NCI-H187 treated with DMSO at 0.1 percent for 48 hours (cell line): ENCODE measurements at places on chromosomes 3 and 15.

- no peak for DNase-seq
Observed at GRCh38 chr15:71812966-71813722, 2.8 kb downstream of the NR2E3 start.

DNA sequence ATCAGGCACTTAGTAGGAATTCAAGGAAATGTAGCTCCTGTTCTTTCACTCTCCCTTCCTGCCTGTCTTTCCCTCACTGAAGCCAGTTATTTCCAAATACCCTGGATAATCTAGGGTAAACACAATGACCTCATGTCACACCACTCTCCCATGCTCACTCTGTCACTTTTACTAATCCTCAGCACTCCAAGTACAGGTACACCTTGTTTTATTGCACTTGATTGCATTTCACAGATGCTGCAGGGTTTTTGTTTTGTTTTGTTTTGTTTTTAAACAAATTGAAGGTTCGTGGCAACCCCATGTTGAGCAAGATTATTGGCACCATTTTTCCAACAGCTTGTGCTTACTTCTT, 40.8 kb downstream of the PPM1L start:
- DNase-seq: no peak

DNA sequence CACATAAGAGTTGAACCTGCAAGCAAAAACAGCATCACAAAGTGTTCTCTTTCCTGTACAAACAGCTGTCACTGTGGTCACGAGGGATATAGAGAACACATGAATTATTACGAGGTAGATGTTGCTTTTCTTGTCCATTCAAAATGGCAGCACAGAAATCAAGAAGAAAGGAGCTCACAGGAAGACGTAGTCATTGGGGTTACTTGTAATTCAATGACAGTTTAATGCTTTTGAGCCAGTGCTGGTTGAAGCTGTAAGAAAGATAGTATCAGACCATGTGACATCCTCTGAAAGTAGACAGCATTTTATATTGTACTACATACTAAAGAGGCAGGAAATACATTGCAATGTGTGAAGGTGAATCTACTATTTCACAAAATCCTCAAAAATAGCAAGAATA, 140.4 kb downstream of the ABI3BP start:
- DNase-seq: no peak

DNA sequence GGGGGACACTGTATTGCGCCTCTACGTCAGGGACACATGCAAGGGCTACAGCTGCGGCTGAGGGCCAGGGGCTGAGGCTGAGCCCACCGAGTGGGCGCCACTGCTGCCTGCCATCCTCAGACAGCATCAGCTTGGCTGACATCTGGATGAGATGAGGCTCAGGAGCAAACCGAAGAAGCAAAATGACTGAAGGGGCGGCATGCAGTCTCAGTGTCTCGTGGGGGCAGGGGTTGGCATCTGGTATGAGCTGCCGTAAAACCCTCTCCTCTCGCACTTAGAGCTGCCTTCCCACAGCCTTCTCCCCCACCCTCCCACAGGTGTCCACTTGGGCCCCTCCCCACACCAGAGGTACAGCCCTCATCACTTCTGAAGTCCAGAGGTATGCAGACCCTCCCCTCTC, 24.2 kb upstream of the CMTM7 start:
- DNase-seq: no peak

DNA sequence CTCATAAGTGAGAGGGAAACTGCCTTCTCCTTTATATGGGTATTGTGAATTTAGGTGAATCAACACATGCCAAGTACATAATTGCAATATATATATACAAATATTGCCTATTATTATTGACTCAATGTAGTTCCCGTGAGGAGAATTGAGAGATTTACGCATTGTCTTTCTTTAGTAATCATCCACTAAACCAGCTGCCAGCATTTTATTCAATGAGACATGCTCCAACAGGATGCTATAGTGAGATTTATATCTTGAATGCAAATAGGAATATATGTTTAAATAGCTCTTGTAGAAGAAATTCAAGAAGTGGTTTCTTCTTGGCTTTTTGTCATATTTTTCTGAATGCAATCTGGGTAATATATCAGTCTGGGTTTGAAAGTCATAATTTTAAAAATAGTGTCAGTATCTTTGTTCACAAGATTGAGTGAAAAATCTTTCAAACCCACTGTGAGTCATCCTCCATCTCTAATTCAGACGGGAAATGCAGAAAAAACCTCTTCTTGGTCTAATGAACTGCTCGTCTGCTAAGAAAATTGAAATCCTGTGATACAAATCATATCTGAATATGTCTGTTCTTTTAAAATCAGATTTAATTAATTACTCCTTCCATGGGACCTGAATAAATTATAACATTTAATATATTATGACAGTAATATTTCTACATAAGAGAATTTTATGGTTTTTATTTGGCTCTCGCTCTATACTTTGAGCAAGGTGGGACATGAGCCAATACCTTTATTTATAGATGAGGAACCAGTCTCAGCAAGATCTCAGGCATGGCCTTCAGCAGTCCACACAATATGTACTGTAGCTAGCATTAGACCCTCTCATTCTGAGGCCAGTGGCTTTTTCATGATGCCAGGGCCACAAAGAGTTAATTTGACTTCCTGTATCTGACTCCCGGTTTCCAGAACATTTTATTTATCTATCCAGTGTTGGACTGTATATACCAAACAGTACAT, 516.0 kb downstream of the GABRG3 start:
- no peak for DNase-seq

DNA sequence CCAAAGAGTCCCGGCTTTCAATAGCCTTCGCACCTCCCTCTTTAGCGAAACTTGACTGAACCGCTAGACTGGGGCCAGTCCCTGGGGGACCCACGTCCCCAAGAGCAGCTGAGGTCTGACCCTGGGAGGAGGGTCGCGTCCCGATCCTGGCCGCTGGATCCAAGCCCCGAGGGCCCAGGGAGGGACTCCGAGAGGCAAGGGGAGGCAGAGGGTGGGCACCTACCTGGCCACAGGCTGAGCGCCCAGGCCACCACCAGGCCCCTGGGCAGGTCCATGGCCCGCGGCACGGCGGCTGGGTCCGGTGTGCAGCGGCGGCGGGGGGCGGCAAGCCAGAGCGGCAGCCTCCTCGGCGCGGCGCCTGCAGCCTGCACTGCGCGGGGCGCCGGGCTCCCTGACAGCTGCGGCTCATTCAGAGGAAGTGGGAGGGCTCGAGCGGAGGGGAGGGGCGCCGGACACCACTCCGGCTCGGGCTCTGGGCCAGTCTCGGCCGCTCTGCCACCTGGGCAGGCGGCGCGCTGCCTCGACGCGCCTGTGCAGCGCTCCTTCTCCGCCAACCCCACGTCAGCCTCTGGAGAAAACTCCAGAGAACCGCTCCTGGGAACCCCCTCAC, at the start of gene ITGA11:
Gene ITGA11 (minus strand): TSS at position 372 of the 610 bp plus-strand sequence. CDS start 97 bp downstream, at position 275.
- DNase-seq: no peak

DNA sequence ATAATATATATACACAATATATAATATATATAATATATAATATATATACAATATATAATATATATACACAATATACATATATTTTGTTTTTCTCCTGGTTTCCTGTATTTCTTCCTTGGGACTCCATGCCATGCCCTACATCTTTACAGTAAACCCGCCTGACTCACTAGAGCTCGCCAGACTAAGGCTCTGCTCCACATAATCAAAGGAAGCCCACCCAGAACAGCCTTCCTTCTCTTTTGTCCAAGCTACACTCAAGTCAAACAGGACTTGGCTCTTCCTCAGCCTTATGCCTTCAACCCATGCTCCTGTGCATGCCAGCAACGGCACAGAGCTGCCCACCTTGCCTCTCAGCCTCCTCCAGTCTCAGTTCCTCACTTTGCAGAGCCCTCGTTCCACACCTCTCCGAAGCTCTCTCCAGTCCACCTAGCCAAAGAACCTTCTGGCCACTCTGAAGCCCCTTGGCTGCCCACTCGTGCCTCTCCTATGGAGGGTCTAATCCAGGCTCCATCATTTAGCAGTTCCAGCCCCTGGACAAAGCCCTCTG, 109.1 kb downstream of the RFTN1 start:
- DNase-seq: no peak

- DNase-seq: peak; percentile 1
Observed at GRCh38 chr3:15427182-15427880, at the start of the genes EAF1 and METTL6. Gene EAF1 (plus strand): TSS chr3:15427598. CDS start chr3:15427780, 182 bp downstream. Gene METTL6 (minus strand): TSS chr3:15427544. CDS start chr3:15426511, 1,033 bp downstream.

DNA sequence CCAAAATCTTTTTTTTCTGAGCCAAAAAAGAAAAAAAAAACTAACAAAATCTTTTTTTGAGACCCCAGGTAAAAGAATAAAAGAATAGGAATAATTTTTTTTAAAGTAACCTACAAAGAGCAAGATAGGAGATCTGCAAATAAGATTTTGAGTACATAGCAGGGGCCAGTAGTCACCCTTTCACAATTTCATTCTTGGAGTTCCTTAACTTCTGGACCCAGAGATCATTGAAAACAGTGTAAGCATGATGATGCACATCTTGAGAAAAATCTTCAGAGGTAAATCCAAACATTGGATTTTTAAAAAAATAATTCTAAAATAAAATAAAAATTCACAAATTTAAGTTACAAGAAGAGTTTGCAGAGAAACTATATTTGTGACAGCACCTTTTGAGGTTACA, 18.8 kb downstream of the TFRC start:
- no peak for DNase-seq

DNA sequence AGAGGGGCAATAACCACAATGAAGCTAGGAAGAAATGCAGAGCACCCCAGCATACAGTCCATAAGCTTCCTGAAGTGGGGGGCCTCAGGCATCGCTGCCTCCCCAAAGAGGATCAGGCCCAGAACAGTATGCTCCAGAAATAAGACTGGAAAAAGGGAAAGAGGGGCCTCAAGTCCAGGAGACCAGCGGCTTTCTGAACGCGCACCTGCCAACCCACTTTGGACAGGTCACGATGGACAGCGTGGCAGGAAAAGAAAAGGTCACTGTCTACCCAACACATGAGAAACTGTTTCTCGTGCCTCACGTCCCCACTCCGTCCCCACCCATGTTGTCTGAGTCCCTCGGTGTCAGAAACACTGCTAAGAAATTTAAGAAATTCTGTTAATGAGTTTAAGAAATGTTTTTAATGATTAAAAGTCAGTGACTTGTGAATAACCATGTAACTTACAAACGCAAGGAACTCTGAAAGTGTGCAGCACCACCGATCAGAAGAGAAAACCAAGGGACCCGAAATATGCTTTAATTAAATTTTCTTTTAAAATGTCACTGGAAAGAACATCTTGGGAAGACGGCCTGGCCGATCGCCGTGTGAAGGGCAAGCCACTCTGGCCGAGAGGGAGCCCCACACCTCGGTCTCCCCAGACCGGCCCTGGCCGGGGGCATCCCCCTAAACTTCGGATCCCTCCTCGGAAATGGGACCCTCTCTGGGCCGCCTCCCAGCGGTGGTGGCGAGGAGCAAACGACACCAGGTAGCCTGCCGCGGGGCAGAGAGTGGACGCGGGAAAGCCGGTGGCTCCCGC, 1.7 kb upstream of the PPARG start:
- no peak for DNase-seq

GRCh38 chr3:31079689-31080088, 185.2 kb upstream of the GADL1 start:
- DNase-seq: no peak

GRCh38 chr3:194984066-194984465, 286.9 kb downstream of the XXYLT1 start:
- no peak for DNase-seq

- no peak for DNase-seq
Observed at GRCh38 chr3:141996437-141996836, 120.0 kb downstream of the ATP1B3 start.

GRCh38 chr3:23341147-23341838, 138.2 kb downstream of the UBE2E2 start:
- DNase-seq: no peak

GRCh38 chr3:188680189-188680588, 491.6 kb upstream of the TPRG1 start:
- DNase-seq: no peak

DNA sequence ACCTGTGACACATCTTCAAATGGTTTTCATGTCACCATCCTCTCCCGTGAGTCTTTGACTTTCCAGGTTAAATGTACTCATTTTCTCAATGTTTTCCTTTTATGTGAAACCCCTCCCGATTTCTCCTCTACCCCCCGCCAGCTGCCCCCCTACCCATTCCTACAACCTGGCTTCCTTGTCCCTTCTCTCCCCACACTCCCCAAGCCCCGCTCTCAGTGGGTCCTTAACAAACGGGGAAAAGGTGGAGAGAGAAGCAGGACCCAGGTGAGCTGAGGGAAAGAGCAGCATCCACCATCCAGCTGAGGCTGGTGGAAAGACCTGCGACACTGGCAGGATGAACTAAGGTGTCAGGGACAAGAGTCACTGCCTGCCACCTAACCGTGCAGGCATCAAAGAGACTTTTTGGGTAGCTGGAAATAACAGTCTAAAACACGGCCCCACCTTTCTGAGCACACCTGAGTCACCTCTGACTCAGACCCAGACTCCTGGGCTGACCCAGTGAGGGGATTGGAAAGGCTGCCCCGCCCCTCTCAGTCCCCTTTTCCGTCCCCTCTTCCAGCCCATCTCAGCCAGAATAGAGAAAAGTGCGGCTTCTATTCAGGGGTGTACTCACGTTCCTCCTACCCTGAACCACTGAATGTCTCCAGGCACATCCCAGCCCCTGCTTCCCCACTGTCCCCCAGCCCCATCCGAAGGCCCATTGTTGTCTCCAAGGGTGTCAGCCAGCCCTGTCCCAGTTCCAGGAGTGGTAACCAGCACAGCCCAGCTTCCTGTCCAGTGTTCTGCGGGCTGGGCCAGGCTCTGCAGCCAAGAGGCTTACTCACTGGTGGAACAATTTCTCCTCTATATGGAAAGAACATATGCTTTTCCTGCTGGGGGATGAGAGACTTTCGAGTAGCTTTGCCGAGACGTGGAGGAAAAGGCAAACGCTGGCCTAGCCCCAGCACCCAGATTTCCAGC, 20.4 kb downstream of the ISG20 start:
- DNase-seq: no peak

DNA sequence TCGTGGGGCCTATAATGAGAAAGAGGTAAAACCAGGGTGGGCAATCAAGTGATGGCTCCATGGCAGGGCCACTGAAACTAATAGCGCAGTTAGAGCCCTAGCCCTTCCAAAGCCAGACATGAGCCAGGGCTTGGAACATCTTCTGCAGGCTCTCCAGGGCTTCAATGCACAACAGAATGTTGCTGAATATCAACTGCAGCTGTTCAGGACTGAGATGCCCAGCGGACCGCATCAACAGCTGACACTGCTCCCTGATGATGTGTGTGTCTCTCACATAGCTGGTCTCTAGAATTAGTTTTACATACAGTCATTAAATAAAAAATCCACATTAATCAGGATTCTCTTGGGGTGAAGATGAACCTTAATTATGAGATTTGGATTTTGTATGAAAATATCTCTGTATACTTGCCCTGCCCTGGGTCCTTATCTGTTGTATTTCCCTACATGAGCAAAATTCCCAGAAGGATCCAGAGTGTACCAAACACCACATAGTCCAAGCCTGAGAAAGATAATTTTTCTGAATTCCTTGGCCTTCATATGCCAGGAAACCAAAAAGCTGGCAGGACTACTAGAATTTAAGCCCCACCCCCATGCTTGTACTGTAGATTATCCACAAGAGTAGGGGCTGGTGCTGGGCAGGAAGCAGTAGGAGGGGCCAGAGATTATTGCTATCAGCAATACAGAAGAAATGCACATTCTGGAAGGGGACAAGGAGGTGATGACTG, 7.7 kb upstream of the GOLGB1 start:
- no peak for DNase-seq
